ENCODE measurements at places on chromosomes 2 and 18.

- no peak for DNase-seq
Measured at GRCh38 chr2:180776921-180777320, 203.5 kb upstream of the UBE2E3 start.

GRCh38 chr2:136127356-136127755 is 9.4 kb upstream of the CXCR4 start:
- DNase-seq: no peak

GRCh38 chr2:175227393-175227792 is 45.9 kb upstream of the ATP5MC3 start:
- no peak for DNase-seq

DNA sequence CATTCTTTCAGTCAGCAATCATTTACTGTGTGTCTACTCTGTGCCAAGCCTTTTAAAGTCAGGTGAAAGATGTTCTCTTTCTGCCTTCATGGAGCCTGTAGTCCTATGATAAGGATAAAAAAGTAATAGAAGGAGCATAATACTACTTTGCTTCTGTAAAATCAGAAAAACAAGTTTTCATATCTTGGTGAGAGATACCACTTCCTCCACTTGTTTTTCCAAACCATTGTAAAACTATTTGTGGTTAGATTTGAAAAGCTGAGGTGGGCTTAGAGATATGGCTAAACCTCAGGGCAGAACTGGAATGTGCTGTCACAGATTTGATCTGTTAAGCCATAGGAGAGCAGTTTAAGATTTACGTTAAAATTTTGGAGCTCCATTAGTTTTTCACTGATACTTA is 104.7 kb upstream of the FAM117B start:
- DNase-seq: no peak

DNA sequence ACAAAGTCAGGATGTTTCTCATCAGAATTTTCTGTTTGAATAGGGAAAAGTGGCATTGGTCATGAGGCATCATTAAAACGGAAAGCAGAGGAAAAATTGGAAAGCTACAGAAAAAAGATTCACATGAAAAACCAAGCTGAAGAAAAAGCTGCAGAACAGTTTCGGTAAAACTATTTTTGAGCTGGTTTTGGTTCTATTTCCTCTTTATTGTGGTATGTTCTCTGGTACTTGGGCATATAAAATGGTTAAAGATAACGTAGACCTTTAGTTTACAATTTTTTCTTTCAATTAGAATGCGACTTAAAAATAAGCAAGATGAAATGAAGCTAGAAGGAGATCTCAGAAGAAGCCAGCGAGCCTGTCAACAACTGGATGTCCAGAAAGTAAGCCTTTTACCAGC is 7.6 kb downstream of the GPATCH11 start:
- no peak for DNase-seq

DNA sequence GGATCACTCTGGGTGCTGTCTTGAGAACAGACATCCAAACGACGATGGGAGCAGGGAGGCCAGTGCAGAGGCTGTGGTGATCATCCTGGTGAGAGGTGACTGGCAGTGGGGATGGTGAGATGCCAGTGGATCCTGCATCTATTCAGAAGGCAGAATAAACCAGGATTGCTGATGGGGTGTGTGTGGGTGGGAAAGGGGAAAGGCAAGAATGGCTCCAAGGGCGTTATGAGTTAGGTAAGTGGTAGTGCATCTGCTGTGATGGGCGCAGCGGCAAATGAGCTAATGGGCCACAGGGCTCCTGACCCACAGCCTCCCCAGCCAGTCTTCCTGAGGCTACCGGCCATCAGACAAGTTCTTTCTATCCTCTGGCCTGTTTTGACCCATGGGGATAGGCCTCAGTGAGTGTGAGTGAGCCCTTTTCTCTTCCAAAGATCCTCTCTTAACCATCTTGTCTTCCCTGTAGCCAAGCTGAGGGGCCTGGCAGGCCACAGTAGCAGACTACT is 29.6 kb downstream of the SERTAD2 start:
- DNase-seq: no peak

DNA sequence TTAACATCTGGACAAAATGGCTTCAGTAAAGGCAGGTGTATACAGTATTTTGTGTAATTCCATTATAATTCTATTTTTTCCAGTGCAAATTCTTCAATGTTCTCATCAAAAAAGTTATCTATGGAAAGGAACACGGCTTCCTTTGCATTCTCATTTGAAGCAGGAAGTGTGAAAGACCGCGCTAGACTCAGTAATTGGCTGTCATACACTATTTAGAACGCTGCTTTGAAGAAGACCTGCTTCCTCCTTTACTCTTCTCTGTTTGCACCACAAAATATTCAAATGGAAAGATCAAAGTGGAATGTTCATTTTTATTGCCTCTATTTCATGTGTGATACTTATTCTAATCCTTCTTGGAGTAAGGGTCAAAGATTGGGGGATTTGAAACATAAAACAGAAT is 883.7 kb downstream of the TSN start:
- DNase-seq: no peak

DNA sequence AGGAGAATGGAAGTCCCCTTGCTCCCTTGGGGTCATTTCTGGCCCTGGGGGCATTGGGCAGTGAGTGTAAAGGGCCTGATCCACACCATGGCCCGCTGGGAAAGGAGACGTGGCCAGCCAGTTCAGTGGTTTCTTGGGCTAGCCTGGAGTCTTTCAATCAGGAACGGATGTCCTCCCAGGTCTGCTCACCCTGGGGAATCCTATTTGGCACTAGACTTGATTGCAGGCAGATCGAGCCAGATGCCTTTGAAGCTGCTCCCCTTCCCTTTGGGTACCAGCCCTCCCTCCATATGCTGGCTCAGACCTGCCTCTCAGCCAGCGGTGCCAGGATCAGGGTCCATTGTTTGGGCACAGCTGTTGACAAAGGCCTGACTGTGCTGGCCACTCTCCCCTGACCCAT is 11.0 kb downstream of the FBLN7 start:
- DNase-seq: no peak

DNA sequence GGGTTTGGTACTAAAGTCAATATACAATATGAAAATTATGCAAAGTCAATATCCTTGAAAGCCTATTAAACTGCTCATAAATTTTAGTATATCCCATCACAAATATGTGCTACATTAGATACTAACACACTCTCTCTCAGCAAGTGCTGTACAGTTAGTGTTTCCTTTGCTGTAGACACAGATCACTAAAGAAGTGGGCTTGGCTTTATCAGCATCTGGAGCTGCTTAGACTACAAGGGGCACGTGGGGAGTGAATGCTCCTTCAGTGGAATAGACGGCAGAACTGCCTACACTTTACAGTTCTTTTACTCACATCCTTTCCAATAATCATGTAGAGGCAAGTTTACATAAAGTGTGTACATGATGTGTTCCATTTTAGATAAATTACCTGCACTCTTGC is 26.0 kb upstream of the EFEMP1 start:
- DNase-seq: no peak

DNA sequence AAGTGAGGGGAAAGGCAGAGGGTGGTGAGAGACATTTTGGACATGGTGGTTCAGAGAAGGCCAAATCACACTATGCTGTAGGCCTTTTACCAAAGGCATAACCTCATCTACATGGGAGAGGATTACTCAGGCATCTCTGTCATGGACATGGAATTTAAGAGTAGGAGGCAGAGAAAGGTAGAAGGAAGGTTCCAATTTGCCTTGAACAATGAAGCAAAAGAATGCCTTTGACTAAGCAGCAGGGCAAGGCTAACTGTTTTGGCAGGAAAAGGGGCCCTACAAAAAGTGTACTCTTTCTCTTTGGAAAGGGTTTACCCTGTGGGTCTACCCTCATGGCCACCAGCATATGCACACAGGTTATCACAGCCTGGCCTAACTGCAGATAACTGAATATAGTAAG is 45.6 kb upstream of the RNU4ATAC start:
- no peak for DNase-seq

- no peak for DNase-seq
Measured at GRCh38 chr18:13574355-13574754, 152.0 kb downstream of the FAM210A start.

DNA sequence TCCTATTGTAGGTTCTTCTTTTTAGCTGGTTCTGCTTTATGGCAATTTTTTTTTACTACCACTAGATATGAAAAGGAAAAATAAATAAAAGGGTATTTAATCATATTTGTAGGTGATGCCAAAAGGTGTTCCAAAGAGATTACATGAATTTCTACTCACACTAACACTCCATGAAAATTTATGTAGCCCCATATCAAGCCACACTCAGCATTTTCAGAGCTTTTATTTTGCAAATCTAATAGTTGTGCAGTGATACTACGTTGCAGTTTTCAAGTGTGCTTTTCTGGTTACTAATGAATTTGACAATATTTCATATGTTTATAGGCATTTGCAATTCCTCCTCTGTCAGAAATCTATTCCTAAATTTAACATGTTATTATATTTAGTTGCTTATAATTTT is 363.9 kb upstream of the TMEFF2 start:
- no peak for DNase-seq

DNA sequence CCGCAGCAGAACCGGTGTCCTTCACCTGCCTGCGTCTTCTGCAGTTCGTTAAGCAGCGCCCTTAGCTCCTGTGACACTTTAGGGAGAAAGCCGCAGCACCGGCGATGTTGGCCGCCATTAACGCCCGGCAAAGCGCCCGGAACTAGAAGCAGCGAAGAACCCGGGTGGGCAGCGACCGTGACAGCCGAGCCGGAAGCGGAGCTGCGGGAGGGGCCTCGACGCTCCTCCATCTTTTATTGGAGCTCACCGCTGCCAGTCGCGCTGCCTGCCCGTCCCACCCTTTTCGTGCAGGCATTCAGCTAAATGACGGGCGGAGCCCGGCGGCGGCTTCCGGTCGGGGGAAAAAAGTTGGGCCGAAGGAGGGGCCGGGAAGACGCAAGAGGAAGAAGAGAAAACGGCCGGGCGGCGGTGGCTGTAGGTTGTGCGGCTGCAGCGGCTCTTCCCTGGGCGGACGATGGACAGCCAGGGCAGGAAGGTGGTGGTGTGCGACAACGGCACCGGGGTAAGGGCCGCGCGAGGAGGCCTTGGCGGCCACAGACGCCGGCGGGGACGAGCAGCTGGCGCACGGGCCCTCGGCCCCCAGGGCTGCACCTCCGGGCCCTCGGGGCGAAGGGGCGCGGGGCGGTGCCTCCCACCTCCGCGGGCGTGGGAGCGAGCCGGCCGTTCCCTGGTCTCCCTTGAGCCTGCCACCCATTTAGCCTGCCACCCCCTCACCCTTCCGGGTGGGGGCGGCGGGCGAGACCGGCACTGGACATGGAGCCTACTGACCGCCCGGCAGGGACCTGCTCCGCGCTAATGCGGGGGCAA is at the start of gene ACTR2:
Gene ACTR2, plus strand, starts transcription at position 376 of the 807 bp plus-strand sequence. Its CDS starts 79 bp downstream, at position 455.
- DNase-seq: peak; percentile 99

DNA sequence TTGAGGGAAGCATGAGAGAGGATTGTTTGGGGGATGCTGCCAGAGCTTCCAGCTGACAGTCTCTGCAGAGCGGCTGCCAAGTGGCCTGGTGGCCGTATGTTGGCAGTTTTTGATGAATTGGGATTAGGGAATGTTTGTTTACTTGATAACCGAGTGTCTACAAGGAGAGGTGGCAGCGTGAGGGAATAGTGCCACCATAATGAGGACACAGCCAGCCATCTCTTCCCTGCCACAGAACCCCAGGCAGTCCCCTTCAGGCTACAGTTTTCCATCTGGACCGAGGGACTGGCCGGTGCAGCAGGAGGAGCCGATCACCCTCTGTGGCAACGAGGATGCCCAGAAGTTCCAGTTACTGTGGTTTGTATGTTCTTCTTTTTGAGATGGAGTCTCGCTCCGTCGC is 55.2 kb downstream of the TRAPPC12 start:
- DNase-seq: no peak

DNA sequence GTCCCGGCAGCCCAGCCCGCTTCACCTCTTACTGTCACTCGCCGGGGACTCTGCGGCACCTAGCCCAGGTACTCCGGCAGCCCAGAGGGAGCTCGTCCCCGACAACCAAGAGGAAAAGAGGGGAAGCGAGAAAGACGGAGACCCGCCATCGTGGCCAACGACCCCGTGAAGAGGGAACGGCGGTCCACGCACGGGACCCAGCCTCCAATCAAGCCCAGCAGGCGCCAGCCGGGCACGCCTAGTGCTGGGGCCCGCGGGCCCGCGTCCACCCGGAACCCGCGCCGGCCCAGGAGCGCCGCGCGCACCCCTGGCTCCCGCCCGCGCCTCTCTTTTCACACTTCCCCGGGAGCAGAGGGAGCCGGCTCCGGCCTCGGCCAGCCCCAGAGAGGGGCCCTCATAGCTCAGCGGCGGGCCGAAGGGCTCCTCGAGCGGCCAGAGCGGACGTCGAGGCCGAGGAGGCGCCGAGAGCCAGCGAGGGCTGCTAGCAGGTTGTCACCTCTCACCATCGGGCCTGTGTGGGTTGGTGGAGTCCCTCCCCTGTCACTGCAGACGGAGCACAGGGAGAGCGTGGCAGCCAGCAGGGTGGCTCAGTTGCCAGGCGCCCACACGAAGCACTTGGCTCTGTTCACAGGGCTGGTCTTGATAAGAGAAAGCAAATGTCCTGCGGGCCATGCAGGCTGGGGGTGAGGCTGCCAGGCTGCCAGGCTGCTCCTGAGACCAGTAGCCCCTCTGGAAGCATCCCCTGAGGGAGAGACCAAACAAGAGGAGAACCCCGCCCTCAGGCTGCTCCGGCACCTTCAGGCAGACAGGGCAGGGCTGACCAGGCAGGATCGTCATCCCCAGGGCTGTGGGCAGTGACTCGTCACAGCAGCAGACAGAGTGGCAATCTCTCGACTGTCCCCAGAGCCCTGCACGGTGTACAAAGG is 36.9 kb upstream of the KLF11 start:
- no peak for DNase-seq

GRCh38 chr2:229733611-229734245 is 19.4 kb upstream of the DNER start:
- DNase-seq: no peak

DNA sequence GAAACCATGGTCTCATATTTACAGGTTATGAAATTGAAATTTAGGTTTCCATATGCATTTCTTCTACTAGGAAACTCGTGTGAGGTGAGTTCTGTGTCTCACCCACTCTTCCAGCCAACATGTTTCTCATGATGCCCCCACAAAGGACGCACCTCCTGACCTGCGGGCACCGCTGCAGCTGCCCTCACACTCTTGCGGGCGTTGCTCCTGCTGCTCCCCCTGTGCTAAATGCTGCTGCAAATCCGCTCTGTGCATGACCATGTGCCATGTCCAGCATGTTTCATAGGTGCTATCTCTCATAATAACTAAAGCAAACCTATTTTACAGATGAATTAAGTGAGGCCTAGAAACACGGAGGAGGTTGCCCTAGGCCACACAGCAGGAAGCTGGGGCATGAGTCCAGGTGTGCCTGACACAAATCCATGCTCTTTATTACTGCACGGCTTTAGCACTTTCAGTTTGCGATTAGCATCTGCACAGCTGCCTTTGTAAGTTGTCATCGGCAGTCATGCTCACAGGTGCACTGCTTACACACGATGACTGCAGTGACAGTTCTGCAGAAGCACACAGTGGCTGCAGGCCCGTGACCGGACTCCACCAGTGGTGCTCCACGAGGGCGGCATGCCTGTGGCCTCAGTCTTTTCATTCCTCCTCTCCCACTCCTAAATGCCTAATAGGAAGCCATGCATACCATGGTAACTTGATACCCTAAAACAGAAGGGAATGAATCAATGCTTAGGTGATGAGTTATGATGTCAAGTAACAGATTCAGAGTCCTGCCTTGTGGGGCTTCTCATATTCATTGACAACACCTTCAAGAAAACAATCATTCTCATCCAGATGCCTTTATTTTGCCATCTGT is 14.9 kb upstream of the GALR1 start:
- DNase-seq: no peak

- DNase-seq: peak; percentile 39
Measured at GRCh38 chr2:215843579-215843978, 169.8 kb downstream of the MREG start.

- DNase-seq: no peak
Measured at GRCh38 chr2:111157071-111157661, 36.5 kb downstream of the BCL2L11 start.

GRCh38 chr2:138831154-138831553 is 51.0 kb upstream of the NXPH2 start:
- DNase-seq: no peak
